ENCODE measurements at places on chromosomes 1 and 21. TPM values are rescaled to one million over a fixed set of nuclear protein-coding genes. Genes with fewer than 3 reads are reported as not detected.

Gene FAM72C
- 4.1 TPM for total RNA-seq

Gene SLC25A34
- 0.94 TPM for total RNA-seq

Gene AGMAT
- 18.5 TPM for total RNA-seq

Gene ADAMTSL4
- total RNA-seq, result 0.22 TPM

Gene FAM72A
- total RNA-seq, result 14.1 TPM

Gene STX12
- total RNA-seq, result 23.4 TPM

Gene VCAM1
- 4.0 TPM for total RNA-seq

Gene NOS1AP
- 0.07 TPM for total RNA-seq

Gene CCDC17
- 1.4 TPM for total RNA-seq

GRCh38 chr1:116671912-116672311 is 4.4 kb upstream of the IGSF3 start:
- H3K27me3 ChIP-seq, result peaks cover 3% of the 10 kb centered on the region
- peaks cover 3% of the 10 kb centered on the region for H3K4me1 ChIP-seq
- no peaks in the 10 kb centered on the region for H3K36me3 ChIP-seq
- no peak overlapping the region for H3K27ac ChIP-seq

DNA sequence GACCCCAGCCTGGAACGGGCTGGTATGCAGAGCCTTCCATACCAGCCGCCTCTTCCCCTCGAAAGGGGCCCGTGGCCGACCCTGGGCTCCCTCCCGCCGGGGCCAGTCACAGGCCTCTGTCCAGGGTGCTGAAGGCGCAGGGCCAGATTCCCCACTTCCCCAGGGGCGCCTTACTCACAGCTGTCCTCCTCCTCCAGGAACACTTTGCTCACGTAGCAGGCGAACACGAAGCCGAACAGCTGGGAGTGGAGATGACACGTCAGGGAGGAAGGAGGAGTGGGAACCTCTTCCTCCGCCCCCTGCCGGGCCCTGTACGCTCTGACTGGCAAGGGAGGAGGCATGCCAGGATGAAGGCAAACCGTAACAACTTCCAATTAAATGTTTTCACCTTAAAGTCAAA is 57.3 kb downstream of the NKAIN1 start:
- no peak overlapping the region for H3K4me3 ChIP-seq
- DNase-seq, result peak; percentile 20
- H3K36me3 ChIP-seq, result no peaks in the 10 kb centered on the region
- no peaks in the 10 kb centered on the region for H3K4me1 ChIP-seq

GRCh38 chr1:164914208-164914607 is 355.2 kb downstream of the PBX1 start:
- H3K27me3 ChIP-seq, result no peaks in the 10 kb centered on the region
- DNase-seq, result no peak
- H3K36me3 ChIP-seq, result no peaks in the 10 kb centered on the region
- no peak overlapping the region for H3K27ac ChIP-seq

- H3K27ac ChIP-seq, result no peak overlapping the region
- no peaks in the 10 kb centered on the region for H3K4me1 ChIP-seq
- H3K36me3 ChIP-seq, result no peaks in the 10 kb centered on the region
- no peak overlapping the region for H3K4me3 ChIP-seq
- no peak for DNase-seq
These were observed 30.3 kb downstream of the SERTAD4 start for GRCh38 chr1:210262897-210263272.

- no peak overlapping the region for H3K27ac ChIP-seq
- no peak overlapping the region for H3K4me3 ChIP-seq
- DNase-seq, result peak; percentile 7
- peaks cover 41% of the 10 kb centered on the region for H3K36me3 ChIP-seq
- H3K4me1 ChIP-seq, result no peaks in the 10 kb centered on the region
These were observed 73.8 kb downstream of the MTR start for GRCh38 chr1:236868625-236869467.

DNA sequence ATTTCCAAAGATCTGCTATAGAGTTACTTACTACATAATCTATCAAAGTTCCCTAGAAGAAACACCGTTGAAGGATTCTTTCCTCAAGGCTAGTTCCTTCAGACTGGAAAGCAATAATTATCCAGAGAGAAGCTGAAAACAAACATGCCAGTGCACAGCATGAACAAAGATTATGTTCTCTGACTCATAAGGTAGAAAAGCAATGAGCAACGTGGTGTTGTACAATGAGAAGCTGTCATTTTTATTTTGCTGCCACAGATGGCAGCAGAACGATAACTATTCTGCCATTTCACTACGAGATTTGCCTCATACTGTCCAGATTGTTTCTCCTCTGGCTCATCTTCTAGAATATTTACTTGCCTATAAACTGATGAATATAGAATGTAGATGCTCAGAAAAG is 10.7 kb downstream of the EXTL2 start:
- H3K4me3 ChIP-seq, result no peak overlapping the region
- H3K27ac ChIP-seq, result no peak overlapping the region
- no peaks in the 10 kb centered on the region for H3K36me3 ChIP-seq
- no peak for DNase-seq
- H3K4me1 ChIP-seq, result no peaks in the 10 kb centered on the region

DNA sequence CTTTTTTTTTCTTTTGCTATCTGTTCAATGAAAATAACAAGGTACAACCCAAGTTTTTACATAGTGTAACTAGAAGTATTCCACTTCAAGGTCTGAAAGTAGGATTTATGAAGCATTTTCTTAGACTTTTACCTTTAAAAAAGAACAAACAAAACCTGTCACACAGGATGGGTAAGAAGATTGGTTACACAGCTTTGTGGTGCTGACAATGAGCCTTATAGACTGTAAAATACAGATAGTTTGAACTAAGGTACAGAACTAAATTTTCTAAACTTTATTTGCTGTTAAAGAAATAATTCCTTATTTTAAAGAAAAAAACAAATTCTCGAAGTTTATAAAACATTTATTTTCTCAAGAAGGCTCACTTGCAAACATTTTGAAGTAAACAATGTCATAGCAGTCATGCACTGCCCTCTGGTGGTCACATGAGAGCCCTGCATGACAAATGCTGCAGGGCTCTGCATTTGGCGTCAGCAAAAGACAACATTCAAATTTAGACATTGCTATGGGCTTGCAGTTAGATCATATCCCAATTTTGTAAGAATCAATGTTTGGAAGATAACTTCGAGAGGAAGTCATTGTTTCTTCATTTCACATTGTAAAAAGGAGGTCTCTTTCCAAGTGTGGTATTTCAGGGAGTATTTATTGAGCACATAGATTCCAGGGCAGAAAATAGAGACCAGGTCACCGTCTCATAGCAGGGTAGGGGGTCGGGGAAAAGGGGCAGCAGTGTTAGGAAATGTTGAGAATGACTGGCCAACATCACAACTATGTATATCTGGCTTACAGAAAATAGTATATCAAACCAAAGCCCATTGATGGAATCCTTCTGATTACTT is 115.3 kb upstream of the FMN2 start:
- no peak overlapping the region for H3K27ac ChIP-seq
- H3K4me3 ChIP-seq, result no peak overlapping the region
- peak; percentile 4 for DNase-seq
- H3K36me3 ChIP-seq, result no peaks in the 10 kb centered on the region

GRCh38 chr1:244303610-244303969 is 148.1 kb downstream of the ADSS2 start:
- H3K4me3 ChIP-seq, result no peak overlapping the region
- no peak for DNase-seq
- no peaks in the 10 kb centered on the region for H3K4me1 ChIP-seq
- no peaks in the 10 kb centered on the region for H3K27me3 ChIP-seq
- peak overlapping the region; percentile 65 for H3K27ac ChIP-seq
- no peaks in the 10 kb centered on the region for H3K36me3 ChIP-seq

DNA sequence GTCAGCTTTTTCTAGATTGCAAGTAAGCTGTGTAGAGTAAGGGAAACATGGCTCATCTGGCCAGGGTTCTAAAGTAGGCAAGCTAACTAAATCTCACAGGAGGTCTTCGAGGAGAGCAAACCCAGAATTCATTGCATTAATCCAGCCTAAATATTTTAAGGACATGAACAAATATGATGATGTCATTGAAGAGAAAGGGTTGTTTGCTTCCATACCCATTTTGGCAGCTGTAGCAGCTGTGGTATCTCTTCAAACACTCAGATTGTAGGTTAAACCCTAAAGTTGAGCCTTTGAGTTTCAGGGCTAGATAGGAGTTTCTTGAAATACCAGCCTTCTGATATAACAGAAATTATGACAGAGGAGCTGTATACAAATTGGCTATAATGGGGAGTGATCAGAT is 200.5 kb upstream of the C1orf105 start:
- DNase-seq, result no peak
- H3K27me3 ChIP-seq, result no peaks in the 10 kb centered on the region
- H3K4me3 ChIP-seq, result no peak overlapping the region

DNA sequence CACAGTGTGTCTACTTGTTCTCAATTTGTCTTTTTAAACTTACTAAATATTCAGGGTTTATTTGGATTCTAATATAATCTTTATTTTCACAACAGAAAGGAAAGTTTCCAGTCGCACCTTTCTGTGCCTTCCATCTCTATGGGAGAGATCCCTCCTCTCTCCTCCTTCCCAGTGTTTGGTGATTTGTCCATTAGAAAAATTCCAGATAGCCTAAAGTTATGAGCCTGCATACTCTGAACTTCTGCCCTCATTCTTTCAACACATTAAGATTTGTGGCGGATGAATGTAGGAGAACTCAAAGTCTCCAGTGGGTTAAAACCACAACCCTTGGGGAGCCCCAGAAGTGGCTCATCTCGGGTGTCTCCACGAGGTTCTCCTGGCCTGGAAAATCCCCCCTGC is 3.6 kb downstream of the NHLH2 start:
- no peak overlapping the region for H3K27ac ChIP-seq
- DNase-seq, result no peak
- no peak overlapping the region for H3K4me3 ChIP-seq
- no peaks in the 10 kb centered on the region for H3K36me3 ChIP-seq

DNA sequence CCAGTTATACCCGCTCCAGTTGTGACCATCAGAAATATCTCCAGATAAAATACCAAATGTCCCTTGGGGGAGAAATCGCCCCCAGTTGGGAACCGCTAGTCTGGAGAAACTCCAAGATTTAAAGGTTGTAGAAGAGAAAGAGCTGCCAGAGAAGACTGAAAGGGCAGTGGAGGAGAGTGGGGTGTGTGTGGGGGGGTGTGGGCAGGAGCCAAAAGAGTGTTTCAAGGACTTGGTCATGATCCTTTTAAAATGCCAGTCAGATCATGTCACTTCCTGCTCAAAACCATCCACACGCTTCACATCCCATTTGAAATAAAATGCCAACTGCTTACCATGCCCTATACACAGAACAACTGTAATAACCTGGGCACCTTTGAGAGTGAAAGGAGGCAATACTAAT is 3.4 kb upstream of the HEYL start:
- H3K36me3 ChIP-seq, result no peaks in the 10 kb centered on the region
- no peaks in the 10 kb centered on the region for H3K4me1 ChIP-seq
- peaks cover 14% of the 10 kb centered on the region for H3K27me3 ChIP-seq
- no peak for DNase-seq

GRCh38 chr1:44676484-44677200 is 2.1 kb downstream of the ARMH1 start:
- no peaks in the 10 kb centered on the region for H3K36me3 ChIP-seq
- H3K27ac ChIP-seq, result peak overlapping the region; percentile 17
- H3K4me1 ChIP-seq, result peaks cover 13% of the 10 kb centered on the region
- no peaks in the 10 kb centered on the region for H3K27me3 ChIP-seq
- no peak for DNase-seq

- no peaks in the 10 kb centered on the region for H3K4me1 ChIP-seq
- no peak for DNase-seq
- no peak overlapping the region for H3K27ac ChIP-seq
- H3K36me3 ChIP-seq, result no peaks in the 10 kb centered on the region
These were observed 152.2 kb downstream of the HIVEP3 start for GRCh38 chr1:41766546-41766945.

DNA sequence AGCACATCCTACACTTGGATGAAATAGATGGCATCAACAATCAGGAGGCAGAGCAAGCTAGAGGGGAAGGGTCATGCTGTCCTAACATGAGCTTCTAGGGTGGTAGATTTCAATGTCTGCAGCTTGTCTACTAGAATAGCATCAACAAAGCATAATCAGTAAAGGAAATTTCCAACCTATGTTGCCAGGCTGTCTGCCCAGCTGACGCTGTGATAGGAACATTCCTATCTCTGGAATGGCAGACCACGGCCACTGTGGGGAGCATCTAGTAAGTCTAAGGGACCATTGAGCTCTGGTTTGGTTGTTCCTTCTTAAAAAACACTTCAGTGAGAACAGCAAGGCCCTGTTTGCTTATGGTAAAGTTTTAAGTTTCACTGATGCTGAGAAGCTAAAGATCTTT is 206.8 kb downstream of the PAPPA2 start:
- DNase-seq, result no peak
- H3K36me3 ChIP-seq, result no peaks in the 10 kb centered on the region
- H3K4me1 ChIP-seq, result no peaks in the 10 kb centered on the region

DNA sequence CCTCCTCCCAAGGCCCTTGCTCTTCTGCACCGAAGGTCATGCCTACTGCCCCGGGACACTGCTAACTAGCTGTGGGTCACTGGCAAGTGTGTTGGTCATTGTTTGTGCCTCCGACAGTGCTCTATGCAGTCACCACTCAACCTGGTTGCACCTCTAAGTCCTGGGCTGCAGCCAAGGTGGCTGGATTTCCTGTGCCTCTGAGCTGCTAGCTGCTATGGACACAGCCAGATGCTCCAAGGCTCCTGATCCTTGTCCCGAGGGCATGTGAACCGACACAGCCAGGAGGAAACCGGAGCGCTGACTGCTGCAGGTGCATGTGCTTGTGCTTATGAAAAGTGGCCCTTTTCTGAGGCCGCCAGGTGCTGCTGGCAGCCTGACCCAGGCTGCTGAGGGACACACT is 14.7 kb upstream of the SPOCD1 start:
- no peaks in the 10 kb centered on the region for H3K36me3 ChIP-seq
- peaks cover 36% of the 10 kb centered on the region for H3K4me1 ChIP-seq
- no peak for DNase-seq
- H3K27me3 ChIP-seq, result no peaks in the 10 kb centered on the region
- no peak overlapping the region for H3K27ac ChIP-seq

- H3K27ac ChIP-seq, result no peak overlapping the region
- peaks cover 6% of the 10 kb centered on the region for H3K4me1 ChIP-seq
- H3K4me3 ChIP-seq, result no peak overlapping the region
- no peaks in the 10 kb centered on the region for H3K36me3 ChIP-seq
- DNase-seq, result no peak
These were observed 5.1 kb upstream of the S100A10 start for GRCh38 chr1:151998611-151999362.

DNA sequence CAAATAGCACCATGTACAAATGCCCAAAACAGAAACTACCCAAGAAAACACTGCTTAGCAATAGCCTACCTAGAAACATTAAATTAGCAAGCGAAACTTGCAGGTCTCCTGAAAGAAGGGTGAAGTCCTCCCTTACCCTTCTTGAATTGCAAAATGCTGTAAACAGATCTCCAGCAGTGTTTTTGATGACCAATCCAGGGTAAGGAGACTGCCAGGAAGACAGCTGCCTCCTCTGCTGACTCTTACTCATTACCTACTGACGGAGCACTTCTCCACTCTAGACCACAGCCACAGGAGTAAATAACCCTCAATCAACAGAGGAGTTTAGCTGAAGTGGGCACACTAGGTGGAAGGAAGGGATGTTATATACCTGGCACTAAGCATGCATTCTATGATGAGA is 32.2 kb upstream of the GADD45A start:
- no peaks in the 10 kb centered on the region for H3K4me1 ChIP-seq
- no peak for DNase-seq
- no peaks in the 10 kb centered on the region for H3K36me3 ChIP-seq
- H3K4me3 ChIP-seq, result no peak overlapping the region

All from CD8-positive, alpha-beta memory T cell (primary cell).